ENCODE measurements at places on chromosomes 11 and 22.
A peak's percentile ranks its signal among the peaks of the same experiment; 100 is the strongest.

GRCh38 chr22:49587421-49587820, 240.3 kb downstream of the BRD1 start:
- no peak for DNase-seq

- no peak for DNase-seq
Measured at GRCh38 chr11:72738199-72739141, 13.7 kb downstream of the ARAP1 start.

GRCh38 chr11:94539420-94539819, 4.3 kb upstream of the FUT4 start:
- no peak for DNase-seq

- no peak for DNase-seq
Measured at GRCh38 chr22:45292731-45293442, 8.1 kb downstream of the UPK3A start.

- no peak for DNase-seq
Measured at GRCh38 chr22:38017272-38017920, 33.0 kb upstream of the SOX10 start.

- DNase-seq, result no peak
Measured at GRCh38 chr11:12542186-12542935, 131.9 kb upstream of the TEAD1 start.

DNA sequence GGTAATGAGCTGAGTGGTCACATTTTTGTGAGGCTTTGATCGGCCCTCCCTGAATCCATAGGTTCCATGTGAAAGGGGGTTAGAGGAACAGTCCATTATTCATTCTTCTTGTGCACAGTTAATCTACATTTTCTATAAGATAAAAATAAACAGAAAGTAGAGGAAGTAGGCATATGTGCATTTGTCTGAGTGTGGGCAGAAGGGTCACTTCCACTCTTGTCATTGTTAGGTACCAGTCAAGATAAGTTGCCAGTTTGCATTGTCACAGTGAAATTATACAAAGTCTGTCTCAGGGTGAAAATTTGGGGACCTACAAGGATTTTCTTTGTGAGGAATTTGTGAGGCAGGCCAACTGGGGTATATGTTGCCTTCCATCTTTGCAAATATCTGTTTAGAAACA, 4.6 kb upstream of the APOL4 start:
- no peak for DNase-seq

- no peak for DNase-seq
Measured at GRCh38 chr22:24133187-24133965, 47.9 kb upstream of the SUSD2 start.

GRCh38 chr22:23066200-23067022, 3.9 kb upstream of the GNAZ start:
- DNase-seq, result no peak

GRCh38 chr11:94524341-94524740, 12.1 kb downstream of the C11orf97 start:
- no peak for DNase-seq

- peak; percentile 74 for DNase-seq
Measured at GRCh38 chr11:68213555-68214172, 568 bp upstream of the KMT5B start.

GRCh38 chr11:91871791-91872190, 352.8 kb upstream of the FAT3 start:
- DNase-seq, result no peak

DNA sequence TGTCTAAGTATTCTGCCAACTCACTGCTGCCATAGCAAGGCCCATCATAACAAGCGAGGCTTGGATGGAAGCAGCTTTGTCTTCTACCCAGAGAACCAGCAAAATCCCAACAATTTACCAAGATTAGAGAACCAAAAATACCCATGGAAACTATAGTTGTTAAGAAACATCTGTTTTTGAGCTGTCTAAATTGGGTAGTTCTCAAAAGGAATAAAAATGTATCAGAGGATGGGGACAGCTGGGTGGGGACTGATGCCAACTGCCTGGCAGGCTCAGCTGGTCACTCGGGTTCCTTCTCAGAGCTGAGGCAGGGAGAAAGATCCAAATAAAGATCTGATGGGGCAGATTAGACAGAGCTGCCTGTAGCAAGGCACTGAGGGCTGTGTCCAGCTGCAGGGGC, 85.9 kb upstream of the GRK3 start:
- DNase-seq, result no peak

DNA sequence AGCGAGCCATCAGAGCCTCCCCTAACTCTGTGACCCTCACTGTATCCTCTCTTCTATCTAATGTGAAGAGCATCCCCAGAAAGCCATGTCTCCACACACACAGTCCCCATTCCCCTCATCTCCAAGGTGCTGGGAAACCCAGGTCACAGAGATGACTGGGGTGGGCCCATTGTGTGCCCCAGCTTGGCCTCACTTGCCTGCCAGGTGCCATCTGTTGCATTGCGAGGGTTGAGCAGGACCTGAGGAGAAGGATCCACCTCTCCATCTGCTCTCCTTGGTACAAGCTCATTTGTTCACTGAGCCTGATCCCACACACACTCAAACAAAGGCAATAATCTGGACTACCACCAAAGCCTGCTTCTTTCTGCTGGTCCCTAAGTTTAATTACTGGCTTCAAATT, 118.8 kb downstream of the SPATA19 start:
- no peak for DNase-seq

DNA sequence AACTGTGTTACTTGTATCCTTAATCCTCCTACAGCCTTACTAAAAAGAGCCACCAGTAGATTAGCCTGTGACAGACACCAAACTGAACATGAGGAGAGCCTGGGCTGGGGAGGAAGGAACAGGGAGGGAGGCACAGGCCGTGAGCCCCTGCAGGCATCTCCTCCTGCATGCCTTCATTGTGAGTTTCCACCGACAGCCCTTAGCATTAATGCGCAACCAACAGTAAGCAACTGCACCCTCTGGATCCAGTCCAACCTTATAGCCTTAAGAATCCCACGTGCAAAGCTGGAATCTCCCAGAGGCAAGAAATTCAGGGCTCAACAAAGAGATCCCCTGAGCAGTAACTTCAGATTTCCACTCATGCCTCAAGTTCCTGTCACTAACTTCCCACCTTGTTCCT, 84.6 kb downstream of the ETS1 start:
- no peak for DNase-seq

- no peak for DNase-seq
Measured at GRCh38 chr11:68375766-68376165, 63.4 kb downstream of the LRP5 start.

DNA sequence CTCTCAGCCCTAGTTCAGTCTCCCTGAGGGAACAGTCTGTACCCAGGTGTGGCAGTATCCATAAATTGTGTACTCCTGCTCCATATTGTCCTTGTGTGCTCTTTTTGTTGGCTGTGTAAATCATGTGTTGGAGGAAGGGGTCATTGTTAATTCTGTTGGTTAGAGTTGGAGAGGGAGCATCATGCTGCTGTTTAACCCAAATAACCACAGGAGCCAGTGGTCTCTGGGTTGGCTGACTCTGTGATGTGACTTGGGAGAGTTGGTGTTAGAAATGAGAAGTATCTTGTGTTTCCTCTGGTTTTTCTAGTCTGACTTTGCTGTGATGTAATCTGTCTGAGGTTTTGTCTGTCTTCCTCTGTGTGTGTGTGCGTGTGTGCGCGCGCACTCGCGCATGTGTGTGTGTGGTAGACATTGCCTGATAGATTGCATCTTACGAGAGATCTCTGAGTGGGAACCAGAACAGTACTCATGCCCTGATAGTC, 30.5 kb downstream of the CTNND1 start:
- no peak for DNase-seq

GRCh38 chr11:130872513-130872912, 43.8 kb downstream of the SNX19 start:
- DNase-seq, result no peak

GRCh38 chr11:76798671-76799065, 15.5 kb downstream of the TSKU start:
- no peak for DNase-seq

DNA sequence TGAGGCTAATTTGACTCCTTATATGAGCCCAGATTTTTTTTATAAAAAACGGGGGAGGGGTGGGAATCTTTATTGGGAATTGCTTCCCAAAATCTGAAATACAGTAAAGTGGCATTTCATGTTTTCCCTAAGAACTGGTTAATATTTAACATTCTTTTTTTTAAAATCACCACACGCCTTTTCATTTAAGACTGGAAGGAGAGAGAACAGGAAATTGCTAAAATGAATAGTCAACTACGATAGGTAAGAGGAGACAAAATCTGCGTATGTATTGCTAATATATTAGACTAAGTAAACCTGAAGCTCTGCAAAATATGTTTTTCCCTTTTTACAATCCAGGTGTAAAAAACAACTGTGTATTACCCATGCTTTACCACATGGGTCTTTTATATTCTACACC, 57.0 kb downstream of the SOX6 start:
- no peak for DNase-seq

DNA sequence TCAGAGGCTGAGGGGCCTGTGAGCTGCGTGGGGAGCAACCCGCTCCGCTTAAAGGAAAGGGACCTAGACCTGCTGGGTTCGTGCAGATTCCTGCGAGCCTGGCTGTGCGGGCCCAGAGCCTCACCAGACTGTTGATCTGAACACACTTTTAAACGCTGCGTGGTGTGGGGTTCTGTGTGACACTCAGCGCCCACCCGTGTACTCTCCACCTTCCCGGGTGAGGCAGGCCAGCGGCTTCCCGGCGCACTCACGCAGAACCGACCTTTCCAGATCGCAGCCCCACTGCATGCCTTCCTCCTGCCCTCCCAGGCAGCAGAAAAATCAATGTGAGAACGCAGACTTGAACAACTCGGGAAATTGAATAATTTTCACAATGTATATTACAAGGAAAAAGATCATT, 388.6 kb downstream of the TBC1D22A start:
- no peak for DNase-seq

DNA sequence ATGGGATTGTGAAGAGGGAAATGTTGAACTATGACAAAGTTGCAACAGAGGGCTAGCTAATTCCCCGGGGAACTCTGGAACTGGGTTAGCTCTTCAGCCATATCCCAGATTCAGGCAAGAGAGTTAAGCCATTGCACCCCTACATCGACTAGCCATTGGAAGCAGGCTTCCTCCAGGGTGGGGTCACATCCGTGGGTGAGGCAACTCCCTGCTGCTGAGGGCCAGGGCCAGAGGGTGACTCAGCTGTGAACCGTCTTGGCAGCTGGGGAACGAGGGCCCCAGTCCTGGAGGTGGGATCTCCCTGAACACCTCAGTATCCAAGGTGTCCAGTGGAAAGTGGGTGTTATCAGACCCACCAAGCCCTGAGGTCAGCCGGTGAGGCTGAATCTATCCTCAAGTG, 41.1 kb downstream of the RPS6KA4 start:
- DNase-seq, result no peak

Data from HEK293T (cell line).